K562 (cell line): ENCODE measurements at places on chromosomes 12 and 14.

GRCh38 chr12:73465106-73465505 lies 1072.5 kb upstream of the ATXN7L3B start:
- no peak for DNase-seq

GRCh38 chr12:65765436-65765813 lies 58.9 kb upstream of the HMGA2 start:
- no peak for DNase-seq

DNA sequence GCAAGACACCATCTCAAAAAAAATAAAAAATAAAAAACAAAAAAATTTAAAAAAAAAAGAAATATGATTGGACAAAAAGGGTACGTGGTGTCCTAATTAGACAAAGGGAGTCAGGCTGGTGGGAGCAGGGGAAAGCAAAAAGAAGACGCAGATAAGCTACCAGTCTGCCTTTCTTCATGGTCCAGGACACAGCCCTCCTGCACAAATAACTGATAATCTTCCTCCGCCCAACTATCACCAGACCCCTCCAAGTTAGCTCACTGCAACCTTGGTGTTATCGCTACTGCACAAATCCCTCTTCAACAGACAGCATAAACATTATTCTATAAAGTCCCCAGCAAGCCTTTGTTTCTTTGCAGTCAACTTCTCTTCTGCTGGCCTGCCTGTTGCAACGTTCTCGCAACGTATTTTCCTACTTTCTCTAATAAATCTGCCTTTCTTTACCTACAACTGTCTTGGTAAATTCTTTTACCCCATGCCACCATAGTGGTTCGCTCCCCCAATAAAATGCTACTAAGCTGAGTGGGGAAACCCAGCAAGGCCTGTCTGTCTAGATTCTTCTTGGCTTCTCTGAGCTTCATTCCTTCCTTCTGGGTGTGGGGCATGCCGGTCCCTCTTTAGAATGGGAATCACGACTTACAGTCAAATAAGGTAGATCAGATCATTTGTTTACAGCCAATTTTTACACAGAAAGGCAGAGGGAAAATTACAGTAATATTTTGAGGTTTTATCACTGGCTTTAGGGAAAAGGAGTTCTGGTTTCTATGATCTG lies 14.6 kb upstream of the DNAL1 start:
- peak; percentile 42 for DNase-seq

- peak; percentile 87 for DNase-seq
Observed at GRCh38 chr12:54378796-54379397, 5.6 kb downstream of the ZNF385A start.

GRCh38 chr12:14605401-14605989 lies 37.8 kb upstream of the PLBD1 start:
- DNase-seq, result no peak

DNA sequence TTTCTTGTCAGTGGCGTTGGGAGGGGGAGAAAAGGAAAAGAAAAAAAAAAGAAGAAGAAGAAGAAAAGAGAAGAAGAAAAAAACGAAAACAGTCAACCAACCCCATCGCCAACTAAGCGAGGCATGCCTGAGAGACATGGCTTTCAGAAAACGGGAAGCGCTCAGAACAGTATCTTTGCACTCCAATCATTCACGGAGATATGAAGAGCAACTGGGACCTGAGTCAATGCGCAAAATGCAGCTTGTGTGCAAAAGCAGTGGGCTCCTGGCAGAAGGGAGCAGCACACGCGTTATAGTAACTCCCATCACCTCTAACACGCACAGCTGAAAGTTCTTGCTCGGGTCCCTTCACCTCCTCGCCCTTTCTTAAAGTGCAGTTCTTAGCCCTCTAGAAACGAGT lies 1.9 kb downstream of the ASCL1 start:
- DNase-seq, result no peak

GRCh38 chr14:94992046-94992445 lies 165.3 kb downstream of the DICER1 start:
- no peak for DNase-seq

GRCh38 chr14:56378046-56378445 lies 201.6 kb upstream of the TMEM260 start:
- DNase-seq, result no peak

DNA sequence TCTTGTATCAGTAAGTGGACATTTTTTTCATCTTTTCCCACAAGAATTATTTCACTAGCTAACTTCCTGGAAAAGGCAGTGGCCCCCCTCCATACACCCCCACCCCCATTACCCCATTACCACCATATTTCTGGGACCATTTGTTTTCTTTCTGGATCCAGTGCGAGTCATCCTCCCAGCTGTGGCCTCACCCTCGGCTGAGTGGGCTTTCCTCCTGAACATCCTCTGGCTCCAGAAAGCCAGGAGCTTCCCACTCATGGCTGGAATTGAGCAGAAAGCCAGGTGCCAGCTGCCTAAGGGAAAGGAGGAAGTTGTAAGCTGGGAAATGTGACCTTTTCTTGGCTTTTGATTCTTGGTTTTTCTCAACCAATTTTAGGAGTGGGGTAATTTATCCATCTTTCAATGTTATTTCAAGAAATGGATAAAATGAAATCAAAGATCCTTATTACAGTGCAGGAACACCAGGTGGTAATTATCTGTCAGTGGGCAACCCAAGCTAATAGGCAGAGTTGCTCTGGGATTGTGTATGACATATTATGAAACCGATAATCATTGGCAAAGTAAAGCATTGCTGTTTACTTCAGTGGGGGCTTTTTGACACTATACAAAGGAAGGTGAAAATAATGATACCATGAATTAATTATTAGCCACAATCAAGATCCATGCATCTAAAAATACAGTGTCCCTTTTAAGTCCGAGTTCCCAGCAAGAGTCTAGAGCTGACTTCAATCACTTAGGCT lies 124.6 kb downstream of the KICS2 start:
- no peak for DNase-seq

GRCh38 chr12:105026411-105026810 lies 40.3 kb downstream of the NOPCHAP1 start:
- DNase-seq, result no peak

GRCh38 chr14:34943506-34943905 lies 39.3 kb upstream of the SRP54 start:
- DNase-seq, result no peak

DNA sequence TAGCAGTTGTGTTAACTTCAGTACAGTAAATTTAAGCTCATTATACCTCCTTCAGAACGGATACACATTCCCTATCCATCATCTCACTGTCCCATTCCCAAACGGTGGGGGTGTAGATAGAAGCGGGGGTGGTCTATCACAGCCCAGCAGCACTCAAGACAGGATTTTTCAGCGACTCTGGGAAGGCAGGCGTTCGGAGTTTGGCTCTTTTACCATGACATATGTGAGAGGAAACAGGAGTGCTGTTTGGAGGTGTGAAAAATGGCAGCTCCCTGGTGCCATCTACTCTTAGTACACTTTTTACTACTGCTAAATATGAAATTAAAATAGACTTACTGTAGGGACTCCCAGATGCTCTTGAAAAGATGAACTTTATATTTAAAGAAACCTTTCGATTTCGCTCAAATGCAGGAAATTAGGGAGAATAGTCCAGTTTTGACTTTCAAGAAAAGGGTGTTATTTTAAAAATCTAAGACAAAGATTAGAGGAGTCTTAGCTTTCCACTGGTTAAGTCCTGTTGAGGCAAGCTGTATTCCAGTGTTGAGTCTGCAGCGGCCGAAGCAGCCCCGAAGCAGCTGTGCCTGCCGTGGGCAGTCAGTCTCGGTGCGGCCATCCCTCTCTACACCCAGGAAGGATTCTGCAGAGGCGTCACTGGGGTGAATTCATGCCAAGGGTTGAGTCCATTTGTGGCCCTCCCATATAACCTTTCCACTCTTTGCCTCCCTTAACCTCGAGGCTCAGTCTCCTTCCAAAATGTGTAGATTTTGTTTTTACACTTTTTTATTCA lies 42.1 kb downstream of the KCNMB4 start:
- no peak for DNase-seq

- DNase-seq, result no peak
Observed at GRCh38 chr14:54211551-54212308, 185.1 kb upstream of the CDKN3 start.

- DNase-seq, result peak; percentile 50
Observed at GRCh38 chr12:54215989-54216796, 27.4 kb upstream of the SMUG1 start.

- no peak for DNase-seq
Observed at GRCh38 chr14:99831903-99832685, 38.9 kb downstream of the EML1 start.

GRCh38 chr12:102816816-102817434 lies 100.1 kb downstream of the PAH start:
- DNase-seq, result peak; percentile 35

DNA sequence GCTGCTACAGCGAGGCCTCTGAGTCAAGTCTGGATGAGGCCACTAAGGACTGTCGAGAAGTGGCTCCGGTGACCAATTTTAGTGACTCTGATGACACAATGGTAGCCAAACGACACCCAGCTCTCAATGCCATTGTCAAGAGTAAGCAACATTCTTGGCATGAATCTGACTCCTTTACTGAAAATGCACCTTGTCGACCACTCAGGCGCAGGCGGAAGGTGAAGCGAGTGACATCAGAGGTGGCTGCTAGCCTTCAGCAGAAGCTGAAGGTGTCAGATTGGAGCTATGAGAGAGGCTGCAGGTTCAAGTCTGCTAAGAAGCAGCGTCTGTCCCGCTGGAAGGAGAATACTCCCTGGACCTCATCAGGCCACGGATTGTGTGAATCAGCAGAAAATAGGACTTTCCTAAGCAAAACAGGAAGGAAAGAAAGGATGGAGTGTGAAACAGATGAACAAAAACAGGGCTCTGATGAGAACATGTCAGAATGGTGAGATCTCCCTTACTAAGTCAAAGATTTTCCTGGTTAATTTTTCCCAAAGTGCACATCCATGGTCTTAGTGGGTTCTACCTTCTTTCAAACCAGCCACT lies 2.9 kb downstream of the GPATCH2L start:
- no peak for DNase-seq

GRCh38 chr12:73863546-73863945 lies 674.1 kb upstream of the ATXN7L3B start:
- no peak for DNase-seq

DNA sequence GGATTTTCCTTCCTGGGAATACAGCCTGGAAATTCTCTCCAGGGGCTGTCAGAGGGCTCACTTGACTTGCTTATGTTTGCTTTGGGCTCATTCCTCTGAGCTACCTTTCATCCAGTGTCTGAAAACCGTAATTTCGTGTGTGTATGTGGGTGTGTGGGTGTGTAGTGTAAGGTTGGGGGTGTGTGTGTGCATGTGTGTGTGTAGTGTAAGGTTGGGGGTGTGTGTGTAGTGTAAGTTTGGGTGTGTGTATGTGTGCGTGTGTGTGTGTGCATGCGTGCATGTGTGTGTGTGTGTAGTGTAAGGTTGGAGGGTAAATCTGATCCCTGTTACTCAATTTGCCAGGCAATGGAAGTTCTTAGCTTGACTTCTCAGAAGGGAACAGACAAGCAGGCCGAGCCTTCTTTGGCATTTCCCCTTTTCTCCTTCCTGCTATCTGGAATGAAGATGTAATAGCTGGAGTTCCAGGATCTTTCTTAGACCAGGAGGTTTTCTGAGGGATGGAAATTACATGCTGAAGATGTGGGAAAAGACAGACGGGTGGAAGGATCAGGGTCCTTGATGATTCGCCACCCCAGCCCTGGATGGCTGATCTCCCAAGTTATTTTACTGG lies 15.5 kb upstream of the BEGAIN start:
- DNase-seq, result no peak

GRCh38 chr12:124583854-124584253 lies 16.4 kb upstream of the NCOR2 start:
- DNase-seq, result peak; percentile 52

DNA sequence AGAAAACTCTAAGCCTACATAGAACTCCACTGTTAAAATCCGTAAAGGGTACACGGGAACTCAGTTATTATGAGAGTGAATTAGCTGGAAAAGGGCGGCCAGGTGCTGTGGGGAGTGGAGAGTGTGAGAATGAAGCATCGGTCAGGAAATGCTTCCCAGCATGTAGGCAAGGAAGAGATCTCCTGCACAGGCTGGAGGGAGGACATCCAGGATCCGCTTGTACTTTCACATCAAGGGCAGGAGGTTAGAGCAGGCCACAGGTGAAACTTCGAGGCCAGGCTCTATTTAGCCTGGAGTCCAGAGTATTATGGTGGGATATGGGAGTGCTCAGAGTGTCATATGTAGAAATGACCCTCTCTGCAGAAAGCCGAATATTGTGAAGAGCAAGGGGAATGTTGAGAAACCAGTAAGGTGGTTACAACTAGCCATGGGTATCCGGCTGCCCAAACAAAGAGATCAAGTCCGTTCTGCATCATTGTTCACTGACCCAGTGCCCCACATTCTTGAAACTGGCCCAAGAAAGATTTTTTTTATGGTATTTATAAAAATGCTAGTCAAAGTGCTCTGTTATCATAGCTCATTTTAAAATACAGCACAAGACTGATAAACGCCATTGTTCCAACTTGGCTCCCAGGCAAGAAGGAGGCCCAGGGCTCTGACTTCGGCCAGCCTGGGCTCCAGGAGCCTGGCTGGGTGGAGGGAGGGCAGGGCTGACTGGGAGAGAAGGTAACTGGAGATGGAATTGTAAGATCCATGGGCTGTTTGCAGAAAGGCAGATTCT lies 79.4 kb upstream of the HIF1A start:
- no peak for DNase-seq

DNA sequence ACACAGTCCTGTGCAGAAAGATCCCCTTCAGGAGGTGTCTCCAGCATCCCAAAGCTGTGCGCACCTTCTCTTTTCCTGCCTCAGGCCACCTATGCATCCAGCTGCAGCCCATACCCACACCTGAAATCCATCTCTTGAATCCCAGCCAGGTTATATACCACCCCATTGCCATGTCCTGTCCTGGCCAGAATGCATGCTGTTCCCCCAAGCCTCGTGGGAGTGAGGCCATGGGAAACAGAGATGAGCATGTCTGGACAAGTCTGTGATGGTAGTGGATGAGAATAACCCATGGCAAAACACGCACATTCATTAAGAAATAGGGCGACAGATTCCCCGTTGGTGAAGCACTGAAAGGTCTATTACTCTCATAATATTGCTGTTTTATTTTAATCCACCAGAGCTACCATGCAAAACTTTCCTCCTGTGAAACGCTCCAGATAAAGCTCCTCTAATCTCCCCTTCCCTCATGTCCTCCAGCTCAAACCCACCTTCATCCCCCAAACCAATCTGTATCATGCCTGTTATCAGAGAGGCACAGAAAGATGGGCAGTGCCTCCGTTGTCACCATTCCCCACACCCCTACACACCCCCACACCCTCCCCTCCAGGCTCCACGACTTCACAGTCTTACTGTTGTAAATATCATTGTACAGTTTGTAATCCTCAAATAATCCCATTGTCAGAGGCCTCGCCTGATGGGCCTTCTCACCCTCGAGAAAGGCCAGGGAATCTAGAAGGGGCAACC lies 97.5 kb upstream of the FKBP4 start:
- DNase-seq, result no peak
